ENCODE measurements at places on chromosomes 6 and 20. TPM values are rescaled to one million over a fixed set of nuclear protein-coding genes. Genes with fewer than 3 reads are reported as not detected.

TNNC2 gene
- not detected for total RNA-seq

MEI4 gene
- not detected for total RNA-seq

RAB32 gene
- total RNA-seq: not detected

CNBD2 gene
- total RNA-seq: 5.0 TPM

DNA sequence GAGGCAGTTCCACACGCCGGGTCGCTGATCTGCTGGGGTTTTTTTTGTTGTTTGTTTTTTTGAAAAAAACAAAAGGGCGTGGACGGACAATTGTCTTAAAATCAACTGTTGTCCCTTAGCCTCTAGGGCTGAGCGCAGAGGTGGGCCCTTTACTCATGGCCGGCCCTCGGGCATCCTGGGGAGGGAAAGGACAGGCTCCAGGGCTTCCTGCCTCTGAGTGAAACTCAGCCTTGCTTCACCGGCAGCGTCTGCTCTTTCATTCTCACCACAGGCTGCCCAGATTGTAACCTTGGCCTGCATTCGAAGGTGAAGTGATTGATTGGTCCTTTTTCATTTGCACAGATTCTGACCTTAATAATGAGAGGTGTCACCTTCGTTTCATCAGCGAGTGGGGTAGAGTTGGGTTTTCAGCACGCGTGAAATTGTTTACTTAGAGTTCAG is 797 bp downstream of the SMIM13 start:
- peak overlapping the region; percentile 94 for H3K27ac ChIP-seq
- H3K27me3 ChIP-seq: no peaks in the 10 kb centered on the region
- peaks cover 16% of the 10 kb centered on the region for H3K36me3 ChIP-seq
- H3K4me3 ChIP-seq: peak overlapping the region; percentile 84

GRCh38 chr6:41733707-41734665 is 1.4 kb downstream of the TFEB start:
- H3K27me3 ChIP-seq: no peaks in the 10 kb centered on the region
- H3K4me3 ChIP-seq: peak overlapping the region; percentile 79
- DNase-seq: peak; percentile 67

- no peak for DNase-seq
- no peak overlapping the region for H3K27ac ChIP-seq
- H3K36me3 ChIP-seq: no peaks in the 10 kb centered on the region
- H3K27me3 ChIP-seq: no peaks in the 10 kb centered on the region
Observed at GRCh38 chr6:30836957-30837356, 47.4 kb upstream of the DDR1 start.

Data from activated CD4-positive, alpha-beta T cell treated with anti-CD3 and anti-CD28 coated beads, Interleukin-2, amount 10 ng/mL, durations not matched to agents 7 days and 5 days (primary cell).